ENCODE measurements at places on chromosomes 11 and 22. TPM values are rescaled to one million over a fixed set of nuclear protein-coding genes. Genes with fewer than 3 reads are reported as not detected.

Gene OR10A2
- not detected for total RNA-seq

Gene MUC6
- total RNA-seq: not detected

Gene SLC1A2
- total RNA-seq: 2.4 TPM

Gene SLC5A1
- total RNA-seq: 112 TPM

Gene SLC25A18
- total RNA-seq: 0.60 TPM

Gene OR2AG2
- total RNA-seq: not detected

Gene JAML
- 13.2 TPM for total RNA-seq

Gene PLAAT4
- total RNA-seq: 11.8 TPM

Gene GAL3ST3
- total RNA-seq: 2.8 TPM

- DNase-seq: no peak
Observed at GRCh38 chr11:111645657-111646316, 43.5 kb downstream of the SIK2 start.

DNA sequence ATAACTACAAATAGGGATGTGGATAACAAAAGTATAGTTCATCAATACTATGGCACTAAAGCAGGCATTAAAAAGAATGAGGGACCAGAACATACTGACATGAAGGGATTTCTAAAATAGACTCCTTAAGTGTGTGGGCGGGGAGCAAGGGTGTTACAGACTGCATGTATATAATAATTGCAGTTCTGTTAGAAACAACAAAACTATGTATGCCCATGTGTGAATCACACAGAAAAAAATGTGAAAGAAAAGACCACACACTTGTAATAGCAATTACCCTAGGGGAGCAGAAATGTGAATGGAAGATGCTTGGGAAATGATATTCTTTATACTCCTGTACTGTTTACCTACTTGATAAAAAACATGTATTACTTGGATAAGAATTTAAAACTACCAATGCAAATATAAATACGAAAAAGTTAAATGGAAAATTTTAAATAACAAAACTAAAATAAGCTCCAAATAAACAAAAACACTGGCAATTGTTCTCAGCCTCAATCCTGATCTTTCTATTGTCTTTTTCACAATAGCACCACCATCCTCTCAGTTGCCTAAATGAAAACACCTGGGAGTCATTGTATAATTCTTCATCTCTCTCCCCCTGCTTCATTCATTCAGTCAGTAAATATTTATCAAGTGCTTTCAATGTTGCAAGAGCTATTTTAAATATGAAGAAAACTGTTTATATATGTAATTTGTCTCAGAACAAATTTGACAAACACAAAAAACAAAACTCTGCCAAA lies 129.8 kb downstream of the FCHSD2 start:
- DNase-seq: no peak

DNA sequence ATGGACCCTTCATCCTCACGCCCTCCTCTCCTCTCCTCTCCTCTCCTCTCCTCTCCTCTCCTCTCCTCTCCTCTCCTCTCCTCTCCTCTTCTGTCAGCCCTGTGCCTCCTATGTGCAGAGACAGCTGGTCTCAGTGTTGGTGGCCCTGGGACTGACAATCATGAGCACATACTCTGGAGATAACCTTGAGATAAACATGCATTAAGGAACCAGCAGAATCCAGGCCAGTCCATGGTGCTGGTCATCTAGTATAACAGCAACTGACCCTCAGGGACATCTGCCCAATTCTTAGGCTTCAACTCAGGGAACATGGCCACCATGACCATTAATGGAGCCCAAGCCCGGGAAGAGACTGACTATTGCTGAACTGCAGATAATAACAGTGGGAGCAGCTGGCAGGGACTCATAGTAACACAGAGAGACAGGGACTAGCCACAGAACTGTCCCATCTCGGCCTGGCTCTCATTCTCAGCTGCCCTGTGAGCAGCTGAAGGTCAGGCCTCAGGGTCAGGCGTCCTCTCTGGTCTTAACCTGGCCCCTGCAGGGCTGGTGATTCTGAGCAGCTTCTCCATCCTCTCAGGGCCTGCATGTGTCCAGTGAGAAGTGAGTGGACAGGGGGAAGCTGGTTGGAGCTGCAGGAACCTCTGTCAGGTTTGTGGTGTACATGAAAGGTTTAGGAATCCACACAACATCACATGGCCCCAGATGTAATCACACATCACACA lies 45.4 kb downstream of the GGTLC2 start:
- DNase-seq: no peak

GRCh38 chr22:46237453-46238124 lies 12.5 kb downstream of the CDPF1 start:
- no peak for DNase-seq

- DNase-seq: no peak
Observed at GRCh38 chr22:21778705-21779363, 43.2 kb upstream of the YPEL1 start.

DNA sequence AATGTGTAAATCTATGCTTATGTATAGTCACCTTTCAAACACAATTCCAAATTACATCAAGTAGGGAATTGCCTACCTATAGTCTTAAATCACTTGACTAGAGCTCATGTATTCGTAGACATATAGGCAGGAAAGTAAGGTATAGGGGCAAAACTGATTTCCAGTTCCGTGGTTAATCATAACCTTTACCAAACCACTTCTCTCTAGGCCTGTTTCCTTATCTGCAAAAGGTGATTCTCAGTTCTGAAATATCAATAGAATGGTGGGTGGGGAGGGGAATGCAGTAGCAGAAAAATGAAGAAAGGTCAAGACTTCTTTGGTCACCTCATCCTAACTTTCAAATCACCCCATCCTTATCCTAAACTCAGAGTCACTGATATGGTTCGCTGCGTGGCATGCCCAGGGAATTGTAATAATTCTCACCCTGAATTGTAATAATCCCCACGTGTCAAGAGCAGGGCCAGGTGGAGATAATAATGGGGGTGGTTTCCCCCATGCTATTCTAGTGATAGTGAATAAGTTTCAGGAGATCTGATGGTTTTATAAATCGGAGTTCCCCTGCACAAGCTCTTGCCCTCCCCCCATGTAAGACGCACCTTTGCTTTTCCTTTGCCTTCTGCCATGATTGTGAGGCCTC lies 1.9 kb upstream of the ANO5 start:
- DNase-seq: no peak

- peak; percentile 19 for DNase-seq
Observed at GRCh38 chr11:75442161-75442885, 9.3 kb upstream of the KLHL35 start.

DNA sequence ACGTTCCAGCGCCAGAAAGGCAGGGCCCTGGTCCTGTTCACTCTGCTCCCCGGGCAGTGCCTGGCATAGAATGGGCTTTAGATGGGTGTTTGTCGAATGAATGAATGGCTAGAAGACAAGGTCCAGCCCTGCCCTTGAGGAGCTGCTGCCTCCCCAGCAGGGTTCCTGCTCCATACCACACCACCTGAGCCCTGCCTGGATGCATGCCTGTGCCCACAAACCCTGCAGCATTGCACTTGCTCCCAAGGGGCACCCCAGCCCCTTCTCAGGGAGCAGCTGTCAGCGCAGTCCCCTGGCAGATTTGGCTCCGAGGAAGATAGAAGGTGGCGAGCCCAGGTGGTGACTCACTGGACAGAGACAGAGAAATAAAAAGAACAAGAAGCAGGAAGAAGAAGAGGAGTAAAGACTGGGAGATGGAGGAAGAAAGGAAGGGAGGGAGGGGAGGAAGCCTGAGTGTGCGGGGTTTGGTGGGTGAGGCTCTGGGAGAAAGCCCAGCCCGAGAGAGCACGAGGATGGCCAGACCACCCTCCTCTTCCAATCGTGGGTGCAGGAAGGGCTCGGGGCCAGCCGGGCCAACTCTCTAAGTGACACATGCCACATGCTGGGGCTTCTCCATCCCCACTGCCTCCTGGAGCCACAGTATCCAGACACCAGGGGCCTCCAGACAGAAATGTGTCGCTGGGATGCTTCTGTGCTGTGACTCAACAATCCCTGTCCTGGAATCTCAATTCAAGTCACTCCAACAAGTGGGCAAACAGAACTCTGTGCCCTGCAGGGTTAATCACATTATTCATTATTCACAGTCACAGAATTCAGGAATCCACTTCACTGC lies 1474.3 kb downstream of the BRD1 start:
- no peak for DNase-seq

DNA sequence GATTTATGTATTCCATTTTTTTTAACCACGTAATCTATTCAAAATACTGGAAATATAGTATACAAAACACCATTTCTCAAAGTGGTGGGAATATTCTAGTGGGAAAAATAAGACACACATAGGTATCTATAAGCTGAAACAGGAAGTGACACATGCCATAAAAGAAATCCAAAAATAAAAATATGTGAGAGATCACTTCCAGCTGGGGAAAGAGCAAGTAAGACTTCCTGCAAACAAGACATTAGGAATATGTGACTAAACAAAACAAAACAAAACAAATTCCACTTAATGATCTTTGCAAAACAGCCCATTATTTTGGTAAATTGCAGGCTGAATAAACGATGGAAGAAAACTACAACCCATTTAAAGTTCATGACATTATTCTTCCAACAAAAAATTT lies 107.3 kb upstream of the CEP126 start:
- DNase-seq: no peak

- no peak for DNase-seq
Observed at GRCh38 chr11:91078221-91078620, 855.4 kb upstream of the CHORDC1 start.

DNA sequence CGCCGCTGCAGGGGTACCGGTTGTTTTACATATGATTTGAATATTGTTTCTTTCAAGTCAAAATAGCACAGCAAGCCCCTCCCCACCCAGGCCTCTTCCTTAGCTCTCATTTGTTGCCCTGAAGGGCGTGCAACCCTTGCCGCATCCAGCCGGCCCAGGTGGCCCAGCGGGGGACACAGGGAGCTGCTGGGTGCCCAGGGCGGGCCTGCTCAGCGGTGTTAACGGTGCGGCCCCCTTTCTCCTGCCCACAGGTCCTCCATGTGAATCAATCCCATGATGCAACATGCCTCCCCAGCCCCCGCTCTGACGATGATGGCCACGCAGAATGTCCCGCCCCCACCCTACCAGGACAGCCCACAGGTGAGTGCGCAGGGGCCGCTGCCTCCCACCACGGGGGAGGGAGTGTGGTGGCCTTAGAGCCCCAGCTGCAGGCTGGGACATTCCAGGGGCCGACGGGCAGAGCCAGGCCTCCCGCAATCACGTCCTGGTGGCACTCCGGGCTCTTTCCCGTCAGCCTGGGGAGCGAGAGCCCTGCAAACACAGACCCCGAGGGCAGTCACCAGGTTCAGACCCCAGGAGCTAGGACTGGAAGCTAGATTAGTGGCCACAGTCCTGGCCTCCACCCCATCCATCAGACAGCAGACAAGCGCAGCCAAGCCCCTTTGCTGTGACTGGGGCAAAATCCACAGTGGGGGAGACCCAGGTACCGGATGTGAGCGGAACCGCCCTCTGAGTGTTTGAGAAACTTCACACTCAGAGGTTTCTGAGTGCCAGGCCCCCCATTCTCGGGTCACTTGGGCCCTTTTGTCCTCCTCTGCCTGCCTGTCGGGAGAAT lies 144.8 kb downstream of the FEZ1 start:
- DNase-seq: no peak

DNA sequence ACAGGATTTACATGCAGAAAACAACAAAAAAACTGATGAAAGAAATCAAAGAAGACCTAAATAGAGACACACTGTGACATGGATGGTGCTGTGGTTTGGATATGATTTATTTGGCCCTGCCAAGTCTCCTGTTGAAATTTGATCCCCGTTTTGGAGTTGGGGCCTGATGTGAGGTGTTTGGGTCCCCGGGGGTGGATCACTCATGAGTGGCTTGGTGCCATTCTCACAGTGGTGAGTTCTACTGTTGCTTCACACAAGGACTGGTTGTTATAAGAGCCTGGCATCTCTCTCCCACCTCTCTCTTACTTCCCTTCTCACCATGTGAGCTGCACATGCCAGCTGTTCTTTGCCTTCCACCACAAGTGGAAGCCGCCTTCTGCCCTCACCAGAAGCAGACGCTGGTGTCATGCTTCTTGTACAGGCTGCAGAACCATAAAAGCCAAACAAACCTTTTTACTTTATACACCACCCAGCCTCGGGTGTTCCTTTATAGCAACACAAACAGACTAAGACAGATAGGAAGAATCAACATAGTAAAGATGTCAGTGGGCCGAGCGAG lies 7.8 kb upstream of the RTL6 start:
- DNase-seq: no peak

GRCh38 chr22:30891781-30892180 lies 76.8 kb downstream of the MORC2 start:
- DNase-seq: no peak

DNA sequence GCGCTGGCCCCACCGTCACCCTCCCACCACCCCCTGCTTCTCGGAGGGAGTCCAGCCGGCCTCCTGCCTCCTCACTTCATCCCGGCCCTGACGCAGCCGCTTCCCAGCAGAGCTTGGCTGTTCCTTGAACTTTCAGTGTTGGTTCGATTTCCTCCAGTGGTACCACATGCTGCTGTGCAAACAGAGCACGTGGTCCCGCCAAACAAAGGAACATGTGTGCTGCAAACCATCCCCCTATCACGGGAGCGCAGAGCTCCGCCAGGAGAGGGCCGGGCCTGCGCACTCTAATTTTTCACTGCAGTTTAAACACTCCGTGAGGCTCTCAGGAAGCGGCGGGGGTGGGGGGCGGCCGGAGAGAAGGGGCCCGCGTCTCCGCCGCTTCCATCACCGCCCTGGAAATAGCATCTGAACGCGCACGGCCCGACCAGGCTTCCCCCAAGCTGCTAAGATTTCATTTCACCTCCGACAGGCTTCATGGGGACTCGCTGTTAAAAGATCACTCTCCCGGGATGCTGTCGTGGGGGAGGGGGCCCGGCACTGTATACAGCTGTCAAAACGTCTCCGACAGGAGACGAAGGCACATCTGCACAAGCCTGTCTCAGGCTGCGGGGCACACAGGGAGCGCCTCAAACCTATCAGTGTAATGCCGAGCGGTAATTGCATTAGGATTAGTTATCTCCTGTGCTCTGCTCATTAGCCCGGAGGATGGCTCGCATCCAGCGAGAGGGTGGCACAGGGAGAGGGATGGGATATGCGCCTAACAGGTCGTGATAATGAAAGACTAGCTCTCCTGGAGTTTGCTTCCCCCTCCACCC lies 269.9 kb upstream of the SORL1-AS1 start:
- peak; percentile 79 for DNase-seq

DNA sequence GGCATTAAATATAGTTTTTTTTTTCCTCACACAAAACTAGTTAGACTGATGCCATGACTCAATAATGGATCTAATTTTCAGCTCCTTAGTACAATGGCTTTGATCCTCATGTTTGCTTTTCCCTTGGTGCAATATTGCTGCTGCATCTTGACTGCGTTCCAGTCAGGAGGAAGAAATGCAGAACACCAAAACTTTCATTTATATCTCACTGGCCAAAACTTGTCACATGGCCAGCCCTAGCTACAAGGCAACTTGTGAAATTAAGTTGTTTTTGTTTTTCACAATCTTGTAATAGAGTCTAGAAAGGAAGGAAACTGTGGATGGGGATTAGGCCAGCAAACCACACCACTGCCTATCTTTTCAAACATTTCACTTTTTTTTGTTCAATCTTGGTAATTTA lies 36.7 kb downstream of the SMC1B start:
- DNase-seq: no peak

All from heart left ventricle (tissue), 16 donors.